Stimulated activated CD8-positive, alpha-beta memory T cell treated with anti-CD3 and anti-CD28 coated beads, Interleukin-2, amount 100 ng/mL, for 1 hour (primary cell): ENCODE measurements at places on chromosomes 2 and 18.

DNA sequence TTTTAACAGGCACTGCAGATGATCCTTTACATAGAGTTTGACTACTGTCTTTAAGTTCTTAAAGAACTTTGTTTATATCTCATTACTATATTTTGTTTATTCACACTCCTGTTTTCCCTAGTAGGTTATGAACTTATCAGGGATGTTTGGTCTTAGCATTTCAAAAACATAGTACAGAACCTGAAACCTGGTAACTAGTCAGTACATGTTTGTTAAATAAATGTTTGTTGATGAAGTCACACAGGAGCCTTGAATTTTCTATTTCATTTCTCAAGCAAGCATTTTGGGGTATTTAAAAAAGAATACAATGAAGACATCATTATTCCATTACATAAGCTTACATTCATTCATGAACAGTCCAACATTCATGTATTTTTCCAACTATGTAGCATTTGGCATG lies 280.3 kb upstream of the ZSWIM2 start:
- no peak for DNase-seq

GRCh38 chr2:172962082-172962481 lies 113.6 kb upstream of the MAP3K20 start:
- DNase-seq, result no peak

DNA sequence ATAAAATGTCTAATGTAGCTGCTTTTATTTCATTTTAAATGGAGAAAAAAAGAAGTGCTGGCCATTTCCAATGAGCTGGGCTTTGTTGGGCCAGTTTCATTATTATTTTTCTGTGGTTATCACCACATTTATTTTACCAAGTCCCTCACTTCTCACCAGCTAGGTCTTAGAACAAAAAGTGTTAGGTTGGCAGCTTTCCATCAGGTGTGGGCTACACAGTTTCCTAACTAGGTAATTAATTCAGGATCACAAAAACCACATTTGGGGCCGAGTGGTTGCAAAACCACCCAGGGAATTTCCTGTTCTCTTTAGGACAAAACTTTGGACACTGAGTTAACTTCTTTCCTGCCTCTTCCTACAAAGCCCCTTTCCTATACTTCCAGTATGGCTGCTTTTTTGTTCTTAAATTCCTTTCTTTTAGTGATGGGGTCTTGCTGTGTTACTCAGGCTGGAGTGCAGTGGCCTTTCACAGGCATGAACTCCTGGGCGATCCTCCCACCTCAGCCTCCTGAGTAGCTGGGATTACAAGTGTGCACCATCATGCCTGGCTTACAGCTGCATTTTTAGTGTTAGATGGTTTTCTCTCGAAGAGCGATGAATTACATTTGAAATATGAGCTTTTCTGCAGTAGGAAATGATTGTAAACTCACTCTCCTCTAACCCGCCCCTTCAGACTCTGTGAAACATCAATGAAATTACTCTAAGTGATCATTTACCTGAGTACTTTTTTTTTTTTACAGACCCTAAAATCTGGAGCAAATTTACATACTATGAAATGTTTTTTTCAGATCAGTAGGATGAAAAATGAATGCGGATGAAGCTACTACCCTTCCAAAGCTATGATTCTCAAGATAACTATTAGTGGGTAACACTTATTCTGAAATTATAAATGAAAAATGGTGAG lies 2.6 kb upstream of the ZFP36L2 start:
- DNase-seq, result no peak

DNA sequence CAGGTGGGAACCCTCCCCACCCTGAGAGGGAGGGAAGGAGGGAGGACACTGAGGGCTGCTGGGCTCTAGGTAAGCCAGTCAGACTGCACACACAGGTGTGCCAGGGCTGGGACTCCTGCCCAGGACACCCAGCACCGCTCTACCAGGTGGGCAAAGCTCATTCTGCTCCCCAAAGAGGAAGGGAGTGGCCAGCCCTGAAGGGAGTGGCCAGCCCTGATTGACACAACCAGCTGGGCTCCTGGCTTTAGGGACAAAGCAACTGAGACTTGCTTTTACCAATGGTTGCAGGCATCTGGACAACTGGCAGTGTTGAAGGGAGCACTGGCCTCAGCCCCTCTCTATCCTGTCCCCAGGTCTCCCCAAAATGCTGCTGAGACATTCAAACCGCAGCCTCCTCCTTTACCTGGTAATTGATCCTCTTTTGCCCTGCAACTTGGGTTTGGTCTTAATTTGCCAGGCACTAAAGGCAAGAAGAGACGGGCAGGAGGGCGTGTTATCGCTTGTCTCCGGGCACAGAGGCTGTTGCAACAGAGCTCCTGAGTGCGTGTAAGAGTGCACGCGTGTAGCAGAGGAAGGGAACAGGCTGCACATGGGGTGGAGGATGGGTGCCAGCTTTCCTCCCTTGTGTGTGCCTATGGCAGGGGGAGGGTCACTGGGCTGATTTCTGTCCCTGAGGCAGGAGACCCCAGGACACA lies 14.5 kb upstream of the FOSL2 start:
- no peak for DNase-seq

GRCh38 chr2:206518997-206519396 lies 75.7 kb downstream of the ADAM23 start:
- DNase-seq, result no peak

GRCh38 chr2:217890445-217890844 lies 112.3 kb downstream of the TNS1 start:
- DNase-seq, result no peak

- DNase-seq, result no peak
Measured at GRCh38 chr2:30216157-30216556, 15.2 kb upstream of the LBH start.

DNA sequence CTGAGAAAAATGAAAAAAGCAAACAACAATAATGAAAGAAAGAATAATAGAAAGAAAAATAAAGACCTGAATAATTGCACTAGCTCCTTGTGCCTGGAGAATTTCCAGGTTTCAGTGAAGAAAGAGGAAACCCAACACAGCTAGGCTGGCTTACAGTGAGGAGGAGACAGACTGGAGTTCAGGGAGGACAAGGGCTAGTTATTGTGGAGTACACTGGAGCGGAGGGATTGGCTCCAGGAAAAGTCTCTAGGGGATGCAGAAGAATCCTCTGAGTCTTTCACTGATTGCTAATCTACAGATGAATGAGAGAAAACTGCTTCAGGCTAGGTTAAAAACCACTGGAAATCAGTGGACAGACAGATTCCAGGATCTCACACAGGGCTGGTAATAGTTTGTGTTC lies 163.6 kb upstream of the RBMS1 start:
- no peak for DNase-seq

- DNase-seq, result no peak
Measured at GRCh38 chr2:241753493-241753892, 19.1 kb downstream of the D2HGDH start.

DNA sequence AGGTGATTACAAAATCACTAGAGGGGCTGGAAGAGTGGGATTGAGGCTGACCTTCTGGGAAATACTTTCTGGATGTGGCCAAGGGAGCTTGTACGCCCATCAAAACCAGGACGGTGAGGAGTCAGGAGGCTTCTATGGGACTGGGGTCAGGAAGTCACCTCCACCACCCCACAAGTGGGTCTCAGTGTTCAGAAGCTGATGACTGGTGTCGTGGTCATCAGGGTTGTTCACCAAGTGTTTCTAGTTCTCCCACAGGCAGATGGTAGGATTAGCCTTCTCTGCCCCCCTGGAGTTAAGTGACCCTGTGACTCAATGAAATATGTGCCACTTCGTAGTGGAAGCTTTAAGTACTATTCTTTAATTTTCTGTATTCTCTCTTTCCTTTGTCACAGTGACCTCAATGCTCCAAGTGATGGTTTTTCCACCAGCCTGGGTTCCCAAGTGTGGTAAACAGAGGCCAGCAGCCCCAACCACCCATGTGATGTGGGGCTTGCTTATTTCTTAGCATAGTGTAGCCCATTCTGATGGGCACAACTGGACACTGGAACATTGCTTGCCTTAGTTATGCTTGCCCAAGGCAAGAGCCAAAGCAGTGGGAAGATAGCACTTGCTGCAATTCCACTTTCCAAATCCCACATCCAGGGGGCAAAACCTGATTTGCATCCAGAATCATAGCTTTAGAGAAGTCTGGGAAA lies 258.8 kb downstream of the CYP26B1 start:
- DNase-seq, result no peak

DNA sequence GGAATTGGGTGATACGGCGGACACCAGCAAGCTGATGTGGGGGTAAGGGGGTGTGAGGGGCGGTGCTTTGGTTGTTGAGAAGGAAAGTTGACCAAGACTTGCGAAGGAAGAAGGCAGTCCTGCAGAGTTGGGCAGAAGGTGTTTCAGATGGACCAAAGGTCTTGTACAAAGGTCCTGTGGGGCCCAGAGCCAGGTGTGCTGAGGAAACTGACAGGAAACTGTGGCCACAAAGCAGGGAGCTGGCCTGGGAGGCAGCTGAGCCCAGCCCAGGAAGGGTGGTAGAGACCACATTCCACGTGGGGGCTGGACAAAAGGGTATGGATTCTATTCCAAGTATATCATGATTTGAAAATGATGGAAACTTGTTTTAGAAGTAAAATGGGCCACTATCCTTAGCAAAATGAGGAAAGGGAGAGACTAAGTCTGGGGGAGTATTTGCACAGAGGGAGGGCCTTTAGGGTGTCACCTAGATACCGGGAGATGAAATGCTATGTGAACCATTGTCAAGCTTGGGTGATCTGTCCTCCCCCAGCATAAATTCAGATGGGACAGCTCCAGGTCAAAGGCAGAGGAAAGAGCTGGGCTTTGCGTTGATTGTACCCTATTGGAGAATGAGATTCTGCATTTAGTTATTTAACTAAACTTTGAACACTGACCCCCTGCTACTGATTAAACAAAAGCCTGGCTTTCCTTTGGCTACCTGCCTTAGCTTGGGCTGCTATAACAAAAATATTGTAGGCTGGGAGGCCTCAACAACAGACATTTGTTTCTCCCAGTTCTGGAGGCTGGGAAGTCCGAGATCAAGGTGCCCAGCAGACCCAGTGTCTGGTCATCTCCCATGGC lies 4.3 kb upstream of the EDAR start:
- no peak for DNase-seq
